Karpas-422 (cell line): ENCODE measurements at places on chromosomes 1 and 21.

DNA sequence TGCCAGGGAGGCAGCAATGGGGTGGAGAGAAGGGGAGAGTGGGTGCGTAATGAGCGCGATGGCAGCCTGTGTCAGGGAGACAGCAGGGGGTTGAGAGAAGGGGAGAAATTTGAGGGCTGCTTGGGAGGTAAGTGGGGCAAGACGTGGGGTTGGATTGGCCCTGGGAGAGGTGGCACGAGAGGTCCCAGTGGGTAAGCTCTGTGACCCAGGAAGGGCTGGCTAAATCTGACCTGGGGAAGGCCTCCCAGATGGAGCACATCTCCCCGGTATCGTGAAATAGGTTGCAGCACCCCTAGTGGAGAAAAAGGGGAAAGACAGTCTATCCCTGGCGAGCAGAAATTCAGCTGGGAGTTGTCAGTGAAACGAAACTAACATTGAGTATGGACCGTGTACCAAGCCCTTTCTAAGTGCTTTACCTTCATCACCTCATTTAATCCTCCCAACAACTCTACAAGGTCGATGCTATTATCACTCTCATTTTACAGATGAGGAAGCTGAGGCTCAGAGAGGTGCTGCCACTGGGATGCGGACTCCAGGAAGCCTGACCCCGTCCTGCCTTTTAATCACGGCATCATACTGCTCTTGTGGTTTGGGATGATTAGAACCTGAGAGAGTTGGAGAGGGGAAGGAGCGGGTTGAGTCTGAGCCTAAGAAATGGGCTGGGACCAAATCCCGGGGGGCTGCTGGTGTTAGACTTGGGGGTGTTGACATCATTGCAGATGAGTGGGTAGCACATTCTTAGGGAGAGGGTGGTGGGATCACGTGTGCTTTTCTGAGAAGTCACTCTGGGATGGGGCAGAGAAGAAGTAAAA is 56.6 kb upstream of the RPL11 start:
- peak; percentile 88 for DNase-seq

DNA sequence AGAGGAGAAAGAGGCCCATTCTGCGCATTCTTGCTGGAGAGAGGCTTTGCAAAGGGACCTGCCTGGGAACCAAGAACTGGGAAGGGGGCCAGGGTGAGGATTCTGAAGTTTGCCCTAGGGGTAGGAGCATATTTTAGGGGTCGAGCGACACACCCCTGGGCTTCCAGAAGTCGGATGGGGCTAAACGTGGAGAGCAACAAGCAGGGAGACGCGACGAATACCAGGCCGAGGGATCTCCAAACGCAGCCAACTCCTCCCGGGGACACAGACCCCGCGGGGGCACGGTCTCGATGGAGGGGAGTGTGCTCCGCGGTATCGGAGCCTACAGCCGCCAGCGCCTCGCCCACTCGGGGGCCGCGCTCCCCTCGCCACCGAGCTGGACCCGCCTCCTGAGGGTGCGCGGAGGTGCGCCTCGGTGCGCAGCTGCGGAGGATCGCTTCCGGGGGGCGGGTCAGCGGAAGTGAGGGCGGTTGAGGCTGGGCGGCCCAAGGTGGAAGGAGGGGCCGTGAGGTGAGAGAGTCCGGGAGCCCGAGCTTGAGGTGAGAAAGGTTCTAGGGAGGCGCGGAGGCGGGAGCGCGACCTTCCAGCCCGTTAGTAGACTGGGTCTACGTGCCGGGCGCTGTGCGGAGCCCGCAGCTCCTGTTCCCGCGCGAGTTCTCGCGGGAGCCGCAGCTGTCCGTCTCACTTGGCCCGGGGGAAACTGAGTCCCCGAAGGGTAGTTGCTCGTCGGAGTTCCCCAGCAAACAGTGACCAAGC is at the start of gene MTFR1L:
Gene MTFR1L, plus strand, starts transcription at position 464 of the 756 bp plus-strand sequence. CDS start 3,151 bp downstream, outside the sequence.
- peak; percentile 96 for DNase-seq

GRCh38 chr1:28865997-28866650 is 48.2 kb upstream of the EPB41 start:
- peak; percentile 46 for DNase-seq

- DNase-seq, result no peak
Measured at GRCh38 chr1:64337926-64338325, 132.0 kb upstream of the CACHD1 start.

DNA sequence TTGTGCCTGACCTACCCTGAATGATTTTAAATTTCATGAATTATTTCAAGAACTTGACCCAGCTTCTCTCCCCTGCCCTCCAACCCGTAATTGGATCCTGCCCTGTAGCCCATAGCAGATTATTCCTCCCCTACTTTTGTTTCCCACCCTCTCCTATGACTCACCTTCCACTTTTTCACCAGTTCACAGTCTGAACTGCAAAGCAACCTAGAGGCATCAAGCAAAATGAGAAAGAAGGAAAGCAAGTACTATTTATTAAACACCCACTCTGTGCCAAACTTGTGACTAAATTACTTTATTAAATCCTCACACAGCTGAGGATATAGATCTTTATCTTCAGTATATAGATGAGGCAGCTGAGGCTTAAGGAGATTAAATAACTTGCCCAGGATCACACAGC is 20.7 kb upstream of the IKBKE start:
- no peak for DNase-seq

- DNase-seq, result peak; percentile 65
Measured at GRCh38 chr1:154624746-154625643, 17.0 kb upstream of the ADAR start.

- no peak for DNase-seq
Measured at GRCh38 chr1:186974774-186975181, 146.0 kb downstream of the PLA2G4A start.

DNA sequence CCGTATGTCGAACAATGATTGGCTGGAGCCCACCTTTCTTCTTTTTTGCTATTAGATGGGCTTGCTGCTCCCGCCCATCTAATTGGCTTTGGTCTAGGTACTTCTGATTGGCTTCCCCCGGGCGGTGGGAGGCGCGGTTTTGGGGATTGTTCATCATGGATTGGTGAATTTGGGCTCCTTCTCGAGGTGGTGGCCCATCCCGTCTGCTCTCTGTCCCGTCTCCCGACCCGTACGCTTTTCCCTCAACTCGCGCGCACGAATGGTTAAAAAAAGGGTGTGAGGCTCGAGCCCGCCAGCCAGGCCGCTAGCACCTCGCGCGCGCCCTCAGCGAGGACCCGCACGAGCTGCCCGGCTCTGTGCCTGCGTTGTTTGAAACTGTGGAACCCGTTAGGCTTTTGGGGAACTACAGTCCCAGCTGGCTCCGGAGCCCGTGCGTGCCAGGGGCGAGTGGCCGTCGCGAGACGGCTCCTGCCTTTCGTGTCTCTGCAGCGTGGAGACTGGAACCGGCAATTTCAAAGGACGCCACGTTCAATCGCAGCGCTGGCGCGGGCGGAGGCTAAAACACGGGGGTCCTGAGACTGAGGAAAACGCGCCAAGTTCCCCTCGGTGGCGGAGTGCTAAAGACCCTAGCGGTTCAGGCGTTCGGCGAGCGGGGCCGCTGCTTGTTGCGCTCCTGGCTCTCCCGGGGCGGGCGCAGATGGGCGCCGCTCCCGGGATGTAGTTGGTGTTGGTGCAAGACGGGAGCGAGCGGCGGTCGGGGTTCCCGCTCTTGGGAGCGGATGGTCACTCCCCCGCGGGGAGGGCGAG is at the start of gene USP1:
Gene USP1, plus strand, starts transcription at position 584 of the 807 bp plus-strand sequence. CDS start 2,819 bp downstream, outside the sequence.
- peak; percentile 99 for DNase-seq

- no peak for DNase-seq
Measured at GRCh38 chr1:10724052-10724494, 72.4 kb downstream of the CASZ1 start.

DNA sequence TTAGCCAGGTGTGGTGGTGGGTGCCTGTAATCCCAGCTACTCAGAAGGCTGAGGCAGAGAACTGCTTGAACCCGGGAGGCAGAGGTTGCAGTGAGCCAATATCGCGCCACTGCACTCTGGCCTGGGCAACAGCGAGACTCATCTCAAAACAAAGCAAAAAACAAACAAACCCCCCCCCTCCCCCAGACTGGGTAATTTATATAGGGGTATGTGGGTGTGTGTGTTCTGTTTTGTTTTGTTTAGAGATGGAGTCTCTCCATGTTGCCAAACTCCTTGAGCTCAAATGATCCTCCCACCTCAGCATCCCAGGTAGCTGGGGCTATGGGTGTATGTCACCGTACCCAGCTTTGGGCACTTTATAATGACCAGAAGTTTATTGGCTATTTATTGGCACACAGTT is 73.6 kb downstream of the SLC27A3 start:
- no peak for DNase-seq

DNA sequence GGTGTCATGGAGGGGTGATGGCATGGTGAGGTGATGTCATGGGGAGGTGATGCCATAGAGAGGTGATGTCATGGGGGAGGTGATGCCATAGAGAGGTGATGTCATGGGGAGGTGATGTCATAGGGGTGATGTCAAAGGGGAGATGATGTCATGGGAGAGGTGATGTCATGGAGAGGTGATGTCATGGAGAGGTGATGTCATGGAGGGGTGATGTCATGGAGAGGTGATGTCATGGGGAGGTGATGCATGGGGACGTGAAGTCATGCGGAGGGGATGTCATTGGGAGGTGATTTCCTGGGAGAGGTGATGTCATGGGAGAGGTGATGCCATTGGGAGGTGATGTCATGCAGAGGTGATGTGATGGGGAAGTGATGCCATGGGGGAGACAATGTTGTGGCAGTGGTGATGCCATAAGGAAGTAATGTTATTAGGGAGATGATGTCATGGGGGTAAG is 92.1 kb upstream of the C1orf174 start:
- DNase-seq, result no peak

DNA sequence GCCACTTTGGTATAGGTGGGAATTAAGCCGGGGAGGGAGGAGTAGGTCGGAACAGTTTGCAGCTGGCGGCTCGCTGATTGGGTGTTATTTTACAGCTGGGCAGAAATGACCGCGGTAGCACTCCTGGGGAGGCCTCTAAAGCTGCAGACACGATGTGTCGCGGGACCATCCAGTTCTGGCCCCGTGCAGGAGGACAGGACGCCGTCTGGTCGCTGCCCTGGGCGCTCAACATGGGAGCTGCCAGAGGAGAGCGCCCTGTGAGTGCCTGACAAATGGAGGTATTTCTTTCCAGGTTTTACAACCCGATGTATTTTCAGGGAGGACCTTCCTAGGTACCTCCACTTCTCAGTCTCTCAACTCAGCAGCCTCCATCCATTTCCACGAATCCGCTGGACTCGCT is 46.2 kb downstream of the CDC7 start:
- DNase-seq, result no peak

- DNase-seq, result no peak
Measured at GRCh38 chr1:30816211-30817076, 58.9 kb upstream of the LAPTM5 start.

DNA sequence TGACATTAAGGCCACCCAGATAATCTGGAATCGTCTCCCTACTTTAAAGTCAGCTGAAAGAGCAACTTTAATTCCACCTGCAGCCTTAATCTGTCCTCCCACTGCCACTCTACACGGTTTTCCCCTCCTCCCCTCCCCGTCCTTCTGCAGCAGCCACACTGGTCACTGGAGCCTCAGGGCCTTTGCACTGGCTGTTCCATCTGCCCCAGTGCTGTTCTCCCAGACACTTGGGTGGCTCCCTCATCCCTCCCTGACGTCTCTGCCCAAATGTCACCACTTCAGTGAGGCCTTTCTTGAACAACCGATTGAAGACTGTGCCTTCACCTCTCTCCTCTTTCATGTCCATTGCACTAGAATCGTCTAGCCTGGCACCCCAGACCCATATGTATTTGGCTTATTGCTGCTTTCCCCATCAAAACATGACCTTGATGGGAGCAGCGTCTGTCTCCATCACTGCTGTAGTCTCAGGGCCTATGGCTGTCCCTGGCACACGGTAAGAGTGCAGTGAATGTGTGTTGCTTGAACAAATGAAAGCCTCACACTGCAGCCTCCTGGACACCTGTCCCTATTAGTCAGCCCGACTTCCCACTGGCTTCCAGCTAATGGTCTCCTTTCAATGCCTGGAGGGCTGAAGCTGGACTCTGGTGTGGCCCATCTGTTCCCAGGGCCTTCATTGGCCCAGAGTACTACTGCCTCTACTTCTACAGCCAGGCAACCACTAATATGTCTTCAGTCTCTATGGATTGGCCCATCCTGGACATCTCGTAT is 10.6 kb upstream of the PRDM16 start:
- no peak for DNase-seq

GRCh38 chr1:34500451-34500850 is 254.4 kb upstream of the GJB5 start:
- peak; percentile 66 for DNase-seq

GRCh38 chr1:40650075-40650474 is 15.4 kb downstream of the RIMS3 start:
- peak; percentile 72 for DNase-seq

- DNase-seq, result no peak
Measured at GRCh38 chr1:27868556-27868931, 3.8 kb upstream of the THEMIS2 start.
